ENCODE measurements at places on chromosomes 3 and 15.

- no peak for DNase-seq
These were observed 8.5 kb upstream of the UBXN7 start for GRCh38 chr3:196440696-196441095.

- DNase-seq: peak; percentile 66
These were observed 123.4 kb downstream of the CHSY1 start for GRCh38 chr15:101128221-101129015.

DNA sequence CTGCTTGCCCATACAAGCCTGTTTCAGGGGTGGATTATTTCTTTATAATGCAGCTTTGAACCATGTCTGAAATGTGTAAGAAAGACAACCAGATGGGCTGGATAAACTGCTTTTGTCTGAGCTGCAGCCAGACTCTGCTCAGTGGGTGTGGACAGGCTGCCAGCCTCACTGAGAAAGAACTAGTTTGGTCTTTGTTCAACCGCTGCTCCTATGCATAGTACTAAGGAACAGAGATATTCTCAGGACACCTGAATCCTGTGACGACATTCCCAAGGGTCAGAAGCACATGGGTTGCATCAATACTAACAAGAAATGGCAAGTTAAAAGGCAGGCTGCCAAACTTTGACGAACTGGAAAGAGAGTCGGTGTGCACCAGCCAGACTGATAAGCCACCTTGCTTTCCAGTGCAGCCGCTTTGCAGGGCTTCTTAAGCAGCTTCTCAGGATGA lies 57.2 kb downstream of the PLD1 start:
- no peak for DNase-seq

- DNase-seq: no peak
These were observed 94.5 kb downstream of the CHL1 start for GRCh38 chr3:291028-291427.

Data from eye (tissue), 1 donor.